ENCODE measurements at places on chromosomes 1 and 21. TPM values are rescaled to one million over a fixed set of nuclear protein-coding genes. Genes with fewer than 3 reads are reported as not detected.

Gene SPATA46
- not detected for total RNA-seq

Gene HSD3B2
- not detected for total RNA-seq

Gene CD48
- total RNA-seq: not detected

Gene RBM15
- 24.3 TPM for total RNA-seq

Gene SHISAL2A
- total RNA-seq: not detected

Gene ERVH48-1
- total RNA-seq: not detected

Gene ADAMTS4
- total RNA-seq: 0.16 TPM

Gene TNN
- not detected for total RNA-seq

Gene RIPPLY3
- 0.13 TPM for total RNA-seq

Gene LCE3D
- not detected for total RNA-seq

Gene CD1E
- not detected for total RNA-seq

Gene S100A14
- 396 TPM for total RNA-seq

Gene FMO2
- 0.17 TPM for total RNA-seq

Gene FOXO6
- 0.28 TPM for total RNA-seq

Gene GJB5
- total RNA-seq: 95.5 TPM

Measured in mammary epithelial cell (primary cell).